Cardiac muscle cell (in vitro differentiated cells and primary cell): ENCODE measurements at places on chromosomes 4 and X. TPM values are rescaled to one million over a fixed set of nuclear protein-coding genes. Genes with fewer than 3 reads are reported as not detected.

GAGE13 gene
- polyA plus RNA-seq: 0.38 TPM in 1 of 2 replicates, not detected in the other

AASDH gene
- polyA plus RNA-seq: 13.2 and 15.7 TPM in 2 replicates

CT47B1 gene
- not detected in 2 replicates for polyA plus RNA-seq

SLC49A3 gene
- 0.47 and 2.3 TPM in 2 replicates for polyA plus RNA-seq

GDPD2 gene
- not detected in 2 replicates for polyA plus RNA-seq

GRCh38 chr4:37451656-37452055 is 207.1 kb downstream of the NWD2 start:
- no peak for DNase-seq

DNA sequence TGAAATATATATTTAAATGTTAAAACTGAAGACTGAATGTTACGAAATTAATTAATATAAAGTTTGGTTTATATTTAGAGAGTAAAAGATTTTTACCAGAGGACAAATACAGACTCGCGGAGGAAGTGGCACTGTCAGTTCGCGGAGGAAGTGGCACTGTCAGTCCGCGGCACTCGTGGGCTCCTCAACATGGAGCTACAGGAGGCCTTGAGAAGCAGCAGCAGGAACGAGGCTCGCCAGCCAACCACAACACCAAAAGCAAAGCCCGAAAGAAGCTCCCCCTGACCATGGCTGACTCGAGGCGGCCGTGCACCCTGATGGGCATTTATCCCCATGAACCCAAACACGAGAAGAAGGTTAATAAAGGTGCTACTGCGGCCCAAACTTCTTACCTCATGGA is 125.3 kb upstream of the PABPC4L start:
- no peak for DNase-seq

- no peak for DNase-seq
These were observed 192.8 kb downstream of the CCNG2 start for GRCh38 chr4:77349796-77350195.

GRCh38 chrX:13198056-13198761 is 121.6 kb downstream of the ATXN3L start:
- DNase-seq: no peak

DNA sequence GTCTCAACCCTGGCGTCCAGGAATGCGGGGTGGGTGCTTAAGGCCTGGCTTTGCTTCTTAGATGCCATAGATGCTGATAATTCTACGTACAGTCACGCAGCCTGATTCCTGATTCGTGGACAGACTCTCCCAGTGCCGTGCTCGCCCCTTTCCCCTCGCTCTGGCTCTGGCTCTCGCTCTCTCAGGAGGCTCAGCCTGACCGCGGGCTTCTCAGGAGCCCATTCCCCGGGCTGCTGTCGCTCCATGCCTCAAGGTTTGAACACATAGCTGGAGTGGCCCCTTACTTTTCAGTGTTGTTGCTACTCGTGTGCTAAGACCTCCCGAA is 59.2 kb upstream of the ZC4H2 start:
- DNase-seq: no peak

GRCh38 chr4:76563454-76564122 is 128.6 kb downstream of the SHROOM3 start:
- no peak for DNase-seq

GRCh38 chrX:123217077-123217476 is 33.0 kb downstream of the GRIA3 start:
- peak; percentile 0 for DNase-seq

DNA sequence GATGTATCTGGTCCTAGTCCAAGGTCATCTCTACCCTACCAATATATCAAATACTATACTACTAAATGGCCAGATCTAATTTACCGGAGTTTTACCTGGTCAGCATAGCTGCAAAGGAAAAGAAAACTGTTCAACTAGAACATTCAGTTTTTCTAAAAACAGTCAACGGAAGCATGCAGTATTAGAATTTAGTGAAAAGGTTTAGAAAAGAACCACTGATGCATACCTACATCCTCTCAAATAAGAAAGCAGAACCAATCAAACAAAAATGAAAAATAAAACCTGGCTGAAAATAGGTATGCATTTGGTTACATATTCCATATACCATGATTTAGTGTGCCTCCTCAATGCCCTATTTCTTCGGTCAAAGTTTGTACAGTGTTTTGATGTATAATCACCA is 140.0 kb downstream of the CHM start:
- no peak for DNase-seq
